ENCODE measurements at places on chromosomes 7 and 10. TPM values are rescaled to one million over a fixed set of nuclear protein-coding genes. Genes with fewer than 3 reads are reported as not detected.

PHKG1 gene
- total RNA-seq = 3.7 TPM

TEX47 gene
- total RNA-seq = not detected

DLX5 gene
- total RNA-seq = 2.9 TPM

POLR3A gene
- 39.1 TPM for total RNA-seq

ZPBP gene
- total RNA-seq = 0.41 TPM

CXCL12 gene
- 13.9 TPM for total RNA-seq

LRMDA gene
- total RNA-seq = 4.5 TPM

CPXM2 gene
- under 0.01 TPM for total RNA-seq

NUTM2D gene
- 6.9 TPM for total RNA-seq

HECW1 gene
- 41.6 TPM for total RNA-seq

C10orf53 gene
- not detected for total RNA-seq

PLAC9 gene
- total RNA-seq = 0.82 TPM

TES gene
- 15.9 TPM for total RNA-seq

SPDYE5 gene
- not detected for total RNA-seq

CPN1 gene
- not detected for total RNA-seq

ABCF2 gene
- 38.3 TPM for total RNA-seq

PLCE1 gene
- 4.9 TPM for total RNA-seq

DKK1 gene
- total RNA-seq = 6.5 TPM

CFAP58 gene
- total RNA-seq = 1.2 TPM

CCM2 gene
- 22.4 TPM for total RNA-seq

TAS2R3 gene
- 1.2 TPM for total RNA-seq

MOGAT3 gene
- not detected for total RNA-seq

OR2A5 gene
- not detected for total RNA-seq

COL1A2 gene
- total RNA-seq = 84.4 TPM

PLEKHA1 gene
- 29.8 TPM for total RNA-seq

CCZ1B gene
- 117 TPM for total RNA-seq

VSIR gene
- total RNA-seq = 2.0 TPM

FAM20C gene
- total RNA-seq = 19.6 TPM

RNF133 gene
- 0.41 TPM for total RNA-seq

C7orf33 gene
- not detected for total RNA-seq

NEUROG3 gene
- not detected for total RNA-seq

LOXL4 gene
- not detected for total RNA-seq

PRSS1 gene
- total RNA-seq = not detected

CUZD1 gene
- total RNA-seq = 0.41 TPM

TAC1 gene
- 21.2 TPM for total RNA-seq

PNLIP gene
- not detected for total RNA-seq

TOMM7 gene
- total RNA-seq = 172 TPM

HABP2 gene
- not detected for total RNA-seq

ITIH5 gene
- total RNA-seq = 14.7 TPM

GIMAP7 gene
- 2.4 TPM for total RNA-seq

ZNF425 gene
- 6.9 TPM for total RNA-seq

FGFR2 gene
- 34.2 TPM for total RNA-seq

BICC1 gene
- total RNA-seq = 4.5 TPM

CHCHD3 gene
- total RNA-seq = 60.7 TPM

ANKRD61 gene
- total RNA-seq = under 0.01 TPM

ENKUR gene
- 4.5 TPM for total RNA-seq

HTRA1 gene
- total RNA-seq = 41.2 TPM

ASZ1 gene
- total RNA-seq = not detected

NPFFR1 gene
- 1.2 TPM for total RNA-seq

TNKS2 gene
- 92.5 TPM for total RNA-seq

CAV2 gene
- total RNA-seq = 25.7 TPM

THNSL1 gene
- total RNA-seq = 19.2 TPM

ADARB2 gene
- total RNA-seq = 3.3 TPM

PIP gene
- not detected for total RNA-seq

NME8 gene
- total RNA-seq = not detected
